ENCODE measurements at places on chromosomes 5 and 9.

GRCh38 chr5:141492168-141492885 is 3.4 kb downstream of the PCDHGC5 start:
- DNase-seq = no peak

- DNase-seq = no peak
These were observed 129.2 kb upstream of the ADRA1B start for GRCh38 chr5:159786901-159787691.

- no peak for DNase-seq
These were observed 580.2 kb downstream of the EFNA5 start for GRCh38 chr5:107090506-107090905.

GRCh38 chr9:101114317-101114716 is 85.8 kb downstream of the PLPPR1 start:
- DNase-seq = no peak

- no peak for DNase-seq
These were observed 384.0 kb downstream of the PLK2 start for GRCh38 chr5:58075907-58076306.

DNA sequence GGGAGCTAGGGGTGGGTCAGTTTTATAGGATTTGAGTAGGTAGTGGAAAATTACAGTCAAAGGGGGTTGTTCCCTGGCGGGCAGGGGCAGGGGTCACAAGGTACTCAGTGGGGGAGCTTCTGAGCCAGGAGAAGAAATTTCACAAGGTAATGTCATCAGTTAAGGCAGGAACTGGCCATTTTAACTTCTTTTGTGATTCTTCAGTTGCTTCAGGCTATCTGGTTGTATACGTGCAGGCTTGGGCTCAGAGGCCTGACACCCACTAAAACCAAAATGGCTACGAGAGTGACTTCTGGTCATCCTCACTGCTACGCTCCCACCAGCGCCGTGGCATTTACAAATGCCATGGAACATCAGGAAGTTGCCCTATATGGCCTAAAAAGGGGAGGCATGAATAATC is 20.7 kb upstream of the NXNL2 start:
- no peak for DNase-seq

DNA sequence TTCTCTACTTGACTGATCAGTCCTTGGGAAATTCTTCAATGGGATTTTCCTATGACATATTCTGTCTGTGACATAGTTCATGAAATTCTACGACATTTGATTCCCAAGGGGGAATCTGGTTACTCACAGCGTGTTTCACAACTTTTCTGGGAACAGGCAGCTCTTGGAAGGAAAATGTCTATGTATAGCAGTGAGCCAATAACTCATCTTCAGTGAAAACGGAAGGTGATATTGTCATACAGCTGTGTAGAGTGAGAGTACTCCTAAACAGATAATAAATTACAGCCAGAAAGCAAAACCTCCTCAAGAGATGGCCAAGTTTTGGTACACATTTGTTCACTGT is 91.4 kb downstream of the C9orf152 start:
- no peak for DNase-seq
